ENCODE measurements at places on chromosomes 6 and 20.

- DNase-seq: no peak
Observed at GRCh38 chr20:42924215-42924614, 265.5 kb downstream of the PTPRT start.

DNA sequence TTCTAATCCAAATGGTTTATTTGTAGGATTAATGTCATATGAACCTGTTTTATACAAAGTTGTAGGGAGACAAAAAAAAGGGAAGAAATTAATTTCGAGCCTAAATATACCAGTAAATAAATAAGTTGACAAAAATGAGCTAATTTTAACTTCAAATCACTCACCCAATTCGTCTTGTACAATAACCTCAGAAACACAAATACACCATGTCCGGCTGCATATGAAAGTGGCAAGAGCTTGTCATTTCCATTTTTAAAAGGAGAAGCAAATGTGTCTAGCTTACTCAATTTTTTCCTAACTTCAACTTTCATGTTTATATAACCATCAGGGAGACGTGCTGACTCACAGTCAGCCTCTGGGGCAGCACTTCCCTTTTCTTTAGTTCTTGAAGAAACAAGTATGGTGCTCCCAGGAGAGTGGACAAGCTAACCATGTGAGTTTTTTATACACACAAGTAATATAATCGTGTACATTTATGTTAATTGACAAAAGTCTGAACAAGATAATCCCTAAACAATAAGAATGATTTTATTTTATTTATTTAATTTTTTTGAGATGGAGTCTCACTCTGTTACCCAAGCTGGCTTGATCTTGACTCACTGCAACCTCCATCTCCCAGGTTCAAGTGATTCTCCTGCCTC is 55.5 kb upstream of the SGK1 start:
- DNase-seq: no peak

DNA sequence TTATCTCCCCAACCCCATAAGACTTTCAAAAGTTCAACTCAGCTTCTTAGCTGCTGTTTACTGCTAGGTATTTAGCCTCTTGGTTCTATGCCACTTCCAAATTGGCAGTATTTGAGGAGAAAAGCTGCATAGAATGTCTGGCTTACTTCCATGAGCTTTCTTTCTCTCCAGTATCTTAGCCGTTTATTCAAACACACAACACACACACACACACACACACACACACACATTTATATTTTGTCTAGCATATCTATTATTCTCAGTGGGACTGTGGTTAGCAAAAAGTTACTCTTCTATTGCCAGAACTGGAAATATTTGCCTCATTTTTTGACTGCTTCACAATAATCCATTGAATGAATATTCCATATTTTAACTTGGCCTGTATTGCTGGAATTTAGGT is 634.2 kb upstream of the IMPG1 start:
- no peak for DNase-seq

DNA sequence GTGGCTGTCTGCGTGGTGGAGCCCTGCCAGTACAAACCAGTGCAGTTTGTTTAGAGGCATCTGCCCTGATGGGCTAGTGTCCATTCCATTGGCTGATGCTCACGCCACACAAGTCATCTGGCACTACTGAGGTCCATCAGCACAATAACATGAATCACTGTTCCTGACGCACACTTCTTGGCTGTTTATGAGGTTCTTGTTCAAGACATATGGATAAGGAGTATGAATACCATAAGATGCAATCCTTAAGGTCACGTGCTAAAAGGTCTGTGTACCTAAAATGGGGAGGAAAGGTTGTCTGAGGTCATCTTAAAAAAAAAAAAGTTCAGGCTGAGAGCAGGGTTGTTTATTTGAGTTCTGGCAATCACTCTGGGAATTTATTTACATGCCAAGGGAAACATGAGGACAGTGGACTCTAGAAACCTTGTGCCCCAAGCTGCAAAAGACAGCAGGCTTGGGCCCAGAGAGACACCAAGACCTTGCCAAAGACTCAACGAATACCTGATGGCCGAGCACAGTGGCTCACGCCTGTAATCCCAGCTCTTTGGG is 54.1 kb upstream of the SHLD1 start:
- DNase-seq: no peak

- no peak for DNase-seq
Observed at GRCh38 chr6:105639124-105639523, 236.2 kb upstream of the PREP start.

DNA sequence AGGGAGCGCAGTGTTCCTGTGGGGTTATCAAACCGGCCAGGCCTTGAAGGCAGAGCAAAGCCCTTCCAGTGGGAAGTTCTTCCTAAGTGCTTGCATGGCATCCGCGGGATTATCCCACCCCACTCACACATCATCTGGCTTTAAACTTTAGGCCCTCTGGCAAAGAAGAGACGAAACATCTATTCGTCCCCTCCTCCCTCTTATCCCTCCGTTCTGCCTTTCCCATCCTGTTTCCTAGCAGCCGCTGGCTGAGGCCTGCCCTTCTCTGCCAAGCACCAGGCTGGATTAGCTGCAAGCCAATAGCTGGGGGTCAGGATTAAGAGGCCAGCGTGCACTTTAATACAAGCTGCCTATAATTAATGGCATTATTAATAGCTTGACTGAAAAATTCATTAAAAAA is 621.0 kb downstream of the PKHD1 start:
- DNase-seq: no peak

- DNase-seq: no peak
Observed at GRCh38 chr6:71489736-71490135, 201.1 kb downstream of the OGFRL1 start.
